GM18507 (cell line): ENCODE measurements at places on chromosomes 6 and 20.
A peak's percentile ranks its signal among the peaks of the same experiment; 100 is the strongest.

GRCh38 chr6:127069659-127070279 lies 48.7 kb upstream of the RSPO3 start:
- DNase-seq: no peak

DNA sequence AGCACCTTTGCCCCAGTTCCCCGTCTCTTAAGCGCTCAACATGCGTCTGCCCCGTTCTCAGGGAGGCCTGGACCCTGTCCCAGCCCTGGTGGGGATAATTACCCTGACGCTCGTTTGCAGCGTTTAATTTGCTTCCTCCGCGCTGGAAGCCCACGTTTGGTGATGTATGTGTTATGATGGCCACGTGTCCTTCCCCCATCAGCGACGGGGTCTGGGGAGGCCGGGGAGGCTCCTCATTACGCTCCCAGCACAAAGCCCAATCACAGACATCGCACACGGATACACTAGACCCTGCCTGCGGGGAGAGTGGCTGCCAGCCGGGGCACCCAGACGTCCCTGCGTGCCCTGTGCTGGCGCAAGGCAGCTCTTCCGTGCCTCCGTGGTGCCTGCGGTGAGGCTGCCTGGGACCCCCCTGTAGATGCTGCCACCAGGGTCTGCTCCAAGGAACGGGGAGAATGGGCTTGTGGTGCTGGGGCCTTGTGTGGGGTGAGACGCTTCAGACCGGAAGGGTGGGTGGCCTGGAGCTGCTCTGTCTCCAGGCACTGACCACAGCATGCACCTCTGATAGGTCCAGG lies 10.2 kb upstream of the CHRNA4 start:
- no peak for DNase-seq

GRCh38 chr6:131293472-131293911 lies 158.2 kb downstream of the AKAP7 start:
- DNase-seq: no peak

- DNase-seq: no peak
Measured at GRCh38 chr6:72716916-72717315, 95.1 kb downstream of the KCNQ5 start.

DNA sequence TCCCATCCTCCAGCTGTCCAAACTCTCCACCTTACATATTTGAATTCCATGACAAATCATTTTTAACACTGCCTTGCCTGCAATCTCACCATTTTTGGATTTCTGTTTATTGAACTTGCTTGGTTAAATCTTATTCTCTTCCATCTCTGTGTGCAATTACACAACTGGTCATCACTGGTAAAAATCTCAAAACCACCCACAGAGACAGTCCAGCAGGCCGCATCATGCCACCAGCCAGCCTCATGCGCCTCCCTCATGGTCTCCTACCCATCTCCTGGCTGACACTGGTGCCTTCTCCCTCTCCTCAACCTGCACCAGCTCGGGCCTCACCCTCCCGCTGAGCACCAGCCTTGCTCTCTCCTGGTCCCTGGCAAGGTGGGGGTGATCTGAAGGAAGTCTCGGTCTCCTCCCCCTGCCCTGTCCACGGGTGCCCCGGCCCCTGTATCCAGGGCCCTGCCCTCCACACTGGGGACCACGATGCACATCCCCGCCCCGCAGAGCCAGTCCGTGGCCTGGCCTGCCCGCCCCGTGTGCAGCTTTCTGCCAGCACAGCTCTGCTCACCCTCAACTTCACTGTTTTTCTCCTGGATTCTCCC lies 92.0 kb downstream of the THBS2 start:
- no peak for DNase-seq

- no peak for DNase-seq
Measured at GRCh38 chr6:61935242-61935846, 350.7 kb downstream of the KHDRBS2 start.

DNA sequence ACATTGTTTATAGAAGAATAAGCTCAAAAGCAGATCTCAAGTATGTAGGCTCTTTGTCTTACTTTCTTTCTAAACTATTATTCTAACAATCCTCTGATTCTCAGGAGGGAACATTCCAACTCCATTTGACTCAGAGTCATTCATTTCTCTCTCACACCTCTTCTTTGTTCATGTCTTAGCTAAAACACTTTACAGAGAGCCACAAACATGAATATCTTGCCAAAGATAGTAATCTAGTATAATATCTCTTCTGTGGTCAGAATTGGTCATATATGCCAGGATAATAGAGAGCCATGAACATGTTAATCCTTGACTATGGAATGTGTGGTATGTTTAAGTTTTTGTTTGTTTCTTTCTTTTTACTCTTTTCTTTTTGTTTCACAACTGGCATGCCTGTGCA lies 456.0 kb upstream of the PTCHD4 start:
- DNase-seq: no peak

- DNase-seq: no peak
Measured at GRCh38 chr6:25175196-25175595, 104.0 kb upstream of the CARMIL1 start.

DNA sequence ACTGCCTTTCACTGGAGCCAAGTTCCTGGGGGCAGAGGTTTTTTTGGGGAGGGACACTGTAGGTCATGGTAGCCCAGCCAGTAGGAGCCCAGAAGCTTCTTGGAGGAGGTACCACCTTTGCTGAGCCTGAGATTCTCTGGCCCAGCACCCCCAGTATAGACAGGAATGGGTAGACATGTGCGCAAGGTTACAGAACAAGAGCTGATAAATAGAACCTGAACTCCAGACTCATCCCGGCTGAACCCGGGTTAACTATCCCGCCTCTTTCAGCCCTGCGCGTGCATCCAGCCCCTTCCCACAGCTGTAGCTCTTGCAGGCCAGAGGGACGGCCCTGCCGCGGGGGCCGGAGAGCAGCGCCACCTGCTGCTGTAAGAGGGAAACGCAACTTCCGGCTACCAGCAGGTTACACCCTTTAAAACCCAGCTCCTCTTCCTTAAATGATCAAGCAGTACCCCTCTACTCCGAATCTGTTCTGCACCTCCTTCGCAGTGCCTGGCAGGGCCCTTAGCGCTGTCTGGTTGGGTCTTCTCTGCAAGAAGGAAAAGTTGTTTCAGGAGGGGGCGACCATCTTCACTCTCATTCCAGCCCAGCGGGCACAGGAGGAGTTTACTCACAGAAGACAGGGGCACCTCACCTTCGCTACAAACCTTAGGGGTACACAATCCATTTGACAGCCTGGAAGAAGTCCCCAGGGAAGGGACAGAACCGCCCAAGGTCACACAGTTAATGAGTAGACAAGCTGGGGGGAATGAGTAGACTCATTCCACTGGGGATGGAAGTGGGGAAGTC lies 7.5 kb downstream of the SRXN1 start:
- peak; percentile 79 for DNase-seq

DNA sequence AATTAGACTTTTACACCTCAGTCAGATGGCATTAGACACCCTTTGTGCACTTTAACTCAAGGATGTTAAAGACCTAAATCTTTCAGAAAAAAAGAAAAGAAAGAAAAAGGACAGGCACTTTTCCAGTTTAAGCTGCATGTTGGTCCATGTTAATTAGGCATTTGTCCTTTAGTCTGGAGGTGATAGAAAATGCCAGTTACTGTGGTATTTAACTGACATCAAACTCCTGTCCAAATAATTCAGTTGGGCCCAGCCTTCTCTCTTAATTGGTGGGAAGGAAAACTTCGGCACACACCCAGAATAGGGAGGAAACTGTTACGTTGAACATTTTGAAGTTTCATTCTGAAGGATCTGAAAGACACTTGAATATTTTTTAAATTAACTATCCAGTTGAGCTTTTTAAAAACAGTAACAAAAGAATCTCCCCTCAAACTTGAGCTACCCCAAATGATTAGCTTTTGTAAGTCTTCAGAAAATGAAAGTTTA lies 30.3 kb downstream of the RREB1 start:
- DNase-seq: no peak
